ENCODE measurements at places on chromosomes 7 and 10. TPM values are rescaled to one million over a fixed set of nuclear protein-coding genes. Genes with fewer than 3 reads are reported as not detected.

Gene ACSL5
- total RNA-seq, result 11.8 TPM

Gene BMPR1A
- 90.9 TPM for total RNA-seq

Gene RPEL1
- total RNA-seq, result 0.13 TPM

Gene PRXL2A
- 4.2 TPM for total RNA-seq

Gene CTAGE15
- not detected for total RNA-seq
